ENCODE measurements at places on chromosomes 5 and 9.

DNA sequence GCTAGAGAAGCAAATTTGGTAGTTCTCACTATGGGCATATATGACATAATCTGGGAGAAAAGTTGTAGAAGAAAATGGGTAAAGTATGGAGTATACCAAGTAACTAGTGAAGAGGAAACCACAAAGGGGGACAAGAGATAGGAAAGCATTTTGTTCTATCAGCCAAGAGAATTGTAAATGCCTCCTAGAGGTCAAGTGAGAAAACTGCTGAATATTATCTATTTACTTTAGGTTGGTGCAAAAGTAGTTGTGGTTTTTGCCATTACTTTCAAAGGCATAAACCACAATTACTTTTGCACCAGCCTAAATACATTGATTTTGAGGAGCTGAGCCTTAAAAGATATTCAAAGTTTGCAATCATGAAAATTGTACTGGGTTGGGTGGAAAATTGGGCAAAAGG is 126.7 kb upstream of the GRHPR start:
- no peak for DNase-seq

GRCh38 chr9:98774746-98775145 is 21.6 kb downstream of the ANKS6 start:
- no peak for DNase-seq

- no peak for DNase-seq
Observed at GRCh38 chr5:141590127-141590526, 28.7 kb downstream of the DIAPH1 start.

DNA sequence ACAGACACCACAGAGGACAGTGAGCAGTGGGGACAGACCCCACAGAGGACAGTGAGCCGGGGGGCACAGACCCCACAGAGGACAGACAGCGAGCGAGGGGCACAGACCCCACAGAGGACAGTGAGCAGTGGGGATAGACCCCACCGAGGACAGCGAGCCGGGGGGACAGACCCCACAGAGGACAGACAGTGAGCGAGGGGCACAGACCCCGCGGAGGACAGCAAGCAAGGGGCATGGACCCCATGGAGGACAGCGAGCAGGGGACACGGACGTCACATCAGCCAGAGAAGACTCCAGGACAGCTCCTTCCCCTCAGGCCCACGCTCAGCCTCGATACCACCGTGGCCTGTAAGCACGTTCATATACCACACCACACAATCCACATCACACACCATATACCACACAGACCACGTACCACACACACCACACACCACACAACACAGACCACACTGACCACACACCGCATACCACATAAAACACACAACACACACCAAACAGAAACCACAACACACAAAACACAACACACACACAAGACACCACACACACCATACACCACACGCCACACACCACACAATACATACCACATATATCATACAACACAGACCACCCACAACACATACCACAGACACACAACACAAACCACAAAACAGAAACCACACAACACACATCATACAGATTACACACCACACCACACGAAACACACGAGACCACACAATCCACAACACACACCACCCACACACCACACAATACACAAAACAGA is 5.2 kb upstream of the ZDHHC11 start:
- DNase-seq, result no peak

GRCh38 chr5:93736284-93736683 is 5.1 kb downstream of the POU5F2 start:
- no peak for DNase-seq

GRCh38 chr9:108845507-108845906 is 10.3 kb downstream of the ACTL7B start:
- DNase-seq, result no peak

DNA sequence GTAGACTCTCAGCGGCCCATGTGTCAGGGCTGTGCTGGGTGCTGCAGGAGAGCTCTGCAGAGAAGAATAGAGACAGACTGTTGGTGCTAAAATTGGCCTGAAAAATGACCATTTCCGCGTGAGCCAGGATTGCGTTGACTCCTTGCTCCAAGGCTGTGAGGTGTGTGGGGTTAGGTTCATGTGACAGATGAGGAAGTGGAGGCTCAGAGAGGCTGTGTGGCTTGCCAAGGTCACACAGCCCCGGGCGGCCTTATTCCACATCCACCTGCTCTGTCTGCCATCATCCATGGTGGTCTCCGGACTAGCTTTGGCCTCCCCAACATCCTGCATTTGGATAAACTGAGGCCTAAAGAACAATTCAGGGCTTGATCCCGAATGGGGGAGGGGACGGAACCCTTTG is 15.2 kb downstream of the NEK6 start:
- DNase-seq, result no peak

- no peak for DNase-seq
Observed at GRCh38 chr5:134063188-134063820, 51.2 kb upstream of the TCF7 start.

DNA sequence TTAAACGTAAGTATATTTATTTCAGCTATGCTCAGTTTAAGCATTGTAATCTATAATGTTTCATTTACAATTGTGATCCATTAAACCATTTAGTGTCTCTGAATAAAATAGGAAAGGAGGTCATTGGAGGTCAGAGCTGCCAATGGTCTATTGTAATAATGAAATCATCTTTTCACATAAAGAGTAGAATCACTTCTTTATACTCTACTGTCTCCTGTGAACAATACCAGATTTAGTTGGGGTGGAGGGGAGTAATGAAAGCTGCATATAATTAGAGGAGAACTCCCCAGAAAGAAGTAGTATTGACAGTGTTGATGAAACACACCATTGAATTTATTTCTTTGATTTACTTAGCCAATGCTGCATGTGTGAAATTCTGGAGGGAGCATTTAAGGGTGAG is 35.1 kb upstream of the ZFYVE16 start:
- no peak for DNase-seq

DNA sequence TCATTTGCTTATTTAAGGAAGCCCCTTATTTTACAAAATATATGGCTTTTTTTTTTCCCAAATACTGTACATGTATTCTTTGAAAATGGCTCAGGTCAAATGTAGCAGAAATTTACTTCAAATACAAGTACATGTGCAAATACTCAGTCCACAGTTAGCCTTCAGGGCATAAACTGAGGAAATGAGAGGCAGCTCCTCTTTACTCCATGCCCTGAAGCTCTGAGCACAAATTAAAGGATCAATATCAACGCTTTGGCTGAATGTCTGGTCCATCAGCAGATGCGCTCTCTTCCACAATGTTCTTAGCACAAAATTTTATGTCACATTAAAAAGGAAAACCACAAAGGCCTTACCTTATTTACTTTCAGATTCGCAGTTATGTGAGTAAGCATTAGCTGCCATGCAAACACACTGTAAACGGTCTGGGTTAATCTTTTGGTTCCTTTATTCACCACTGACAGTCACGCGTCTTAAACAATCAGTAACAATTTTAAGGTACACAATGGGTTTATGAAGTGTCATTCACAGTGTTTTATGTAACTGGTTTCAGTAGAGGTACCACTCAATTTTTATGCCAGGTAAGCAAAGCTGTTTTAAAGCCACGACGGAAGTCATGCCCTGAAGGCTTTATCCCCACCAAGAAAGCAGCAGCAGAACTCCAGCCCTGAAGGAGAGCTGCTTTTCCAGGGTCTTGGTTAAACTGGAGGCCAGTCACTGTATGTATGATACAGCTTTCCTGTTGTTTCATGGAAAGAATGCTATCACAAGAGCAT is 103.4 kb downstream of the OTULIN start:
- DNase-seq, result no peak

GRCh38 chr5:127923804-127924570 is 159.6 kb upstream of the SLC12A2 start:
- no peak for DNase-seq

DNA sequence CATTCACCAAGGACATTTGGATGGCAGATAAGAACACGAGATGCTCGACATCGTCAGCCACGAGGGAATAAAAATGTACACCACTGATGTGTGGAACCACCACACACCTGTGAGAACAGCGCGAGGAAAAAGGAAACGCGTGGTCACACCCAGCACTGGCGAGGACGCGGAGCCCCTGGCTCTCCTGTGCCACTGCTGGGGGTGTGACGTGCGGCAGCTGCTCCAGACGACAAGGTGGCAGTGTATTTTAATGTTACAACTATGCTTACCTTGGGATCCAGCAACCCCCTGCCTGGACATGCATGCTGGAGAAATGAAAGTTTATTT is 13.6 kb upstream of the CEP72 start:
- DNase-seq, result no peak

- no peak for DNase-seq
Observed at GRCh38 chr5:171989276-171989675, 17.2 kb downstream of the FBXW11 start.

DNA sequence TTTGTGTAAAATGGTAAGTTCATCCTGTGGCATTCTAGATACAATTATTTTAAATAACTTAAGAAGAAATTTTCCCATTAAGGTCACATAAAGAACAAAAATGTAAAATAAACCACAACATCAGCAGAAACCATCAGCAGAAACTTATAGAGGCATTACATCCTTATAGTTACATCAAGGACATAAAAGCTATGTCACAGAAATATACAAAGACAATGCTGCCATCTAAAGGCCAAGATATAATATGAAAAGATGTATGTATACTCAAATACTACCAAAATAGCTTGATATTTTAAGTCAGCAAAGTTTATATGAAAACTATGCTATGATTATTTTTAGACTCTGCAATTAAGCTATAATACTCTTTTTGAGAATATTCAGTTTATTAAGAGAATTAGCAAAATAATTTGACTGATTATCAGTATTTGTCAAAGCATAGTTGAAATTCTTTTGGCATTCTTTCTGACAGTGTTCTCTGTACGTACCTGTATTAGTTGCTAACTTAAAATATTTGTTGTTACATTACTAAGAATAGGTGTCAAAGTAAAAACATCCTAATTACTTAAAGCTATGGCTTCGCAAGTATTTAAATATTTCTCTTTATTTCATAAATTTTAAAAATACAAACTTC is 36.2 kb downstream of the FBXL17 start:
- DNase-seq, result no peak

- DNase-seq, result no peak
Observed at GRCh38 chr5:80387063-80387768, 20.6 kb upstream of the ZFYVE16 start.

- DNase-seq, result no peak
Observed at GRCh38 chr9:105658351-105658750, 3.9 kb upstream of the TAL2 start.

- DNase-seq, result no peak
Observed at GRCh38 chr9:6566409-6567139, 79.0 kb downstream of the GLDC start.

GRCh38 chr5:65808818-65809217 is 86.8 kb downstream of the NLN start:
- DNase-seq, result no peak

- DNase-seq, result no peak
Observed at GRCh38 chr5:84597904-84598303, 213.2 kb upstream of the EDIL3 start.

- DNase-seq, result no peak
Observed at GRCh38 chr5:61536922-61537321, 204.9 kb downstream of the ZSWIM6 start.

DNA sequence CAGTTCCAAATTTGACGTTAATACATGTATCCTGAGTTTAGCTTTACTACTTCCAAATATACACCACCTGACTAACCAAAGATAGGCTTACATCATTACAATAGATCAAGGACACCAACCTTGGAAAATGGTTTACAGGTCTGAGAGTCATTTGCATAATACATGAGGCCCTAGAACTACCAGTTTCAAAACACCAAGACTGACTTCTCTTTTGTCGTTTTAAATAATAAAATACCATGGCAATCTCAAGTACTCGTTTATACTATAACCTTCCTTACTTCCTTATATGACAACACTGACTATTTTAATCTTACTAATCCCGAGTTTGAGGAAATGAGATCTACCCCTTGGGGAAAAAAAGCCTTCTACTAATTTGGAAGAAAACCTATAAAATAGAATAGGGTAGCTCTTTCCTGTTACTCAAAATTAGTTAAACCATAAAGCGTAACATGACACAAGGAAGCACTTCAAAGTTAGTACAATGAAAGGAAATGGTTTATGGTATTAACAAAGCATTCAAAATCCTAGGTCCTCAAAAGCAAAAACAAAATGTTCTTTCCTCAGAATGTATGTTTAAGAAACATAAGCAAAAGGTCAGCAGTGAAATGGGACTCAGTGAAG is 42.1 kb downstream of the UBQLN1 start:
- DNase-seq, result no peak

GRCh38 chr5:113682497-113683136 is 169.1 kb downstream of the YTHDC2 start:
- no peak for DNase-seq

DNA sequence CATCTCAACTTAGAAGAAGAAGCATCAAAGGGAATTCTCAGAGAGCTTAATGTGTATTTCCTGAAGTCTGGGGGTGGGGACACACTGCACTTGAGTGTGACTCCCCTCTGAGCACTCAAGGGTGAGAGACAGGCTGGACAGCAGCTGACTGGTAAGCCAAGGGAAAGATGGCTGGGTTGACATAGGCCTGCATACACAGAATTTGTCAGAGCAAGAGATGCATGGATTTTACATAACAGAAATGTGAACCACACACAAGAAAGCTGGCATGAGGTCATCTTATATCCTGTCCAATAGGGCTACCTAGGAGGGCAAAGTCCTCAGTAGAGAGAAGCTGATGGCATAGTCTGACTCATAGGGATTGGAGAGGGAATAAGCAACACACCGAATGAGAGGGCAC is 114.3 kb upstream of the EPB41L4A start:
- DNase-seq, result no peak

DNA sequence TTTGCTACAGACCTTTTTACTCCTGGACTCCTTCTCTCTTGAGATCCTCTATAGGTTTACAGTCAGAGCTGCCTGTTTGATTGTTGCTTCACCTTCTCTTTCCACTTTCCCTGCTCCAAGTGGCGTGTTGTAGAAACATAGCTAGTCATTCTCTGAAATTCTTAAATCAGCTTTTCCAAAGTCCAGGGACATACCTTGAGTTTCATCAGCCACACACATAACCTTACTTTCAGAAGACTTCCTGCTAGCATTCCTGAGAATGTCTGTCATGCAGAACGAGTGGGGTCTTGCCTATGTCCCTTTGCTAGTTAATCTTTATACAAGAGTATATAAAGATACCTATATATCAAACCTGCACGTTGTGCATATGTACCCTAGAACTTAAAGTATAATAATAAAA is 230.3 kb upstream of the ZNF462 start:
- no peak for DNase-seq

- no peak for DNase-seq
Observed at GRCh38 chr5:96648593-96648992, 13.6 kb upstream of the CAST start.

GRCh38 chr5:7251132-7251531 is 144.8 kb upstream of the ADCY2 start:
- no peak for DNase-seq

- DNase-seq, result no peak
Observed at GRCh38 chr5:157292599-157292998, 26.7 kb downstream of the CYFIP2 start.

GRCh38 chr9:111839387-111839786 is 44.6 kb upstream of the SHOC1 start:
- DNase-seq, result no peak

- DNase-seq, result no peak
Observed at GRCh38 chr9:133877327-133877726, 114.8 kb downstream of the VAV2 start.

GRCh38 chr9:69086769-69087168 is 51.2 kb downstream of the FXN start:
- no peak for DNase-seq

Data from esophagus squamous epithelium (tissue), 5 donors.